ENCODE measurements at places on chromosomes 16 and 17.

DNA sequence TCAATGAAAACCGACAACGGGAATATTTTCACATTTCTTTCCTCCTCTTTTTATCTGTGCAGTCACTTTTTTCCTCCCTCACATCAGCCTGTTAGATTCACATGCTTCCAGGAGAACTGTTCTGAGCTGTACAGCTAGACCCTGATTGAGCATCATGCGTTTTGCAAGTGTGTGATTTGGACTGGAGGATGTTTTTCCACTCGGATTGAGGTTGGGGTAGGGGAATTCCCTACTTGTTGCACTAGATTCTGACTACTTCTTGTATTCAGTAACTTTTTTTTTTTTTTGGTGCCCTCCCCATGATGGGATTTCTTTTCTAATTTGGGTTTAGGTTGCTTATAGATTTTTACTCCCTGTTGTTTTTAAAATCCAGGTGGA, 4.8 kb downstream of the MSI2 start:
- DNase-seq, result no peak

- DNase-seq, result no peak
Measured at GRCh38 chr17:21357696-21358656, 18.2 kb upstream of the KCNJ12 start.

DNA sequence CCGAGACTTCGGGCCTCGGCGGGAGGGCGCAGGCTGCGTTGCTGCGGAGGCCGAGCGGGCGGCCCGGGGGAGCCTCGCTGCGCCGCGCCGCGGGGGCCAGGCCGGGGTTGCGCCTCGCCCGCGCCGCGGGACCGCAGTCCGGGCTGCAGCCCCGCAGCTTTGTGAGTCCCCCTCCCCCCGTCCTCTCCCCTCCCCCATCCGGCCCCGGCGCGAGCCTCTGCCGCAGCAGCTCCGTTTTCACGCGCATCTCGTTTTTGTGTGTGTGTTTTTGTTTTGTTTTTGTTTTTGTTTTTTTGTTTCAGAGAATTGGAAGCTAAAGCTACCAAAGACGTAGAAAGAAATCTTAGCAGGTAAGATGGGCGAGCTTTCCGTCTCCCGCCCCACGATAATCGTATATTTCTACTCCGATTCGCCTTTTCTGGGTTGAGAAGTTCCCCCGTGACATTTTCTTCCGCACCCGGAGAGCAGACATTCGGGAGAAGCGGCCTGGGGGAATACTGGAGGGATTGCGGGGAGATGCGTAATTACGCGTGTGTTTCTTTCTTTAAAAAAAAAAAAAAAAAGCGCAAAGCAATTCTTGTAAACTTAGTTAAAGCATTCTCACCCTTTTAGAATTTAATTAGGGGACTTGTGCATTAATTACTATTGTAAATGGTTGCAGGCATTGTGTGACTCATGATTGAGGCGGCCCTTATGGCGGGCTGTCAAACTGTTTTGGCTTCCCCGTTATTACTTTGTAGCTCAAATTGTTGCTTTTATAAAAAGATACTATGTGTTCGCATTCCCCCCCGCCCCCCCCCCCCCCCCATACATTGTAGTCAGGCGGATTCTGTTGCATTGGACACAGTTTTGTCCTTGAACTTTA, 732 bp downstream of the TNRC6A start:
- DNase-seq, result no peak

DNA sequence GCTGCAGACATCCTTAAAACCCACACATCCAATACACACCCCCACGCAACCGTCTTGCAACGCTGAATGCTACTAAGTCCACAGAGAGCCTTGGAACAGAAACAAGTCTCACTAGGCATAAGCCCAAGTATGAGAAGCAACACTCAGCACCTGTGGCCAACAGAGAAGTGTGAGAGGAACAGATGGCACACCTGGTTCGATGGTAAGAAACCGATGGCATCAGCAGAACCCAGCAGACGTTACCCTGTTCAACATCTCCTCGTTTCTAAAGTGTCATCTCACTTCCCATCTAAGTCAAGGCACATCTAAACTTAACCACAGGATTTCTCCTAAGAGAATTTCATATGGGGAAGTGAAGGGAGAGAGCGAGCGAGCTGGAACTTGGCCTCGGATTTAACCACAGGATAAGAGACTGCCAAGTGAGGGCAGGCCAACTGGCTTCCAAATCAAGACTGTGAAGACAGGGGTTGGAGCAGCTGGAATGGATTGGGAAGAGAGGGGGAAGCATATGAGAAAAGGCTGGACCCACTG, 41.0 kb downstream of the NXPH3 start:
- no peak for DNase-seq
